ENCODE measurements at places on chromosomes 1 and 21.

GRCh38 chr1:22044690-22045420, 7.7 kb upstream of the CDC42 start:
- peak; percentile 90 for DNase-seq

DNA sequence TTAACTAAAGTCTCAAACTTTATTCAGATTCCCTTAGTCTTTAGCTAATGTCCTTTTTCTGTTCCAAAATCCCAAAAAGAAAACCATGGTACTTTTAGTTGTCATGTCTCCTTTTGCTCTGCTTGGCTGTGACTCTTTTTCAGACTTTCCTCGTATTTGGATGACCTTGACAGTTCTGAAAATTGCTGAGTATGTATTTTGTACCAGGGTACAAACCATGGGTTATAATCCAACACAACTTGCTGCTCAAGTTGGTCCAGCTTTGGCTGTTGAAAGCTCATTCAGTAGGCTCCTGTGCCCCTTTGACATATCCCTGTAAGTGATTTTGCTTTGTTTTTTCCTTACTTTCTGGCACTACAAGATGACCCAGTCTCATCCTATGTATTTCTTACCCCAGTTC, 51.7 kb downstream of the PALMD start:
- DNase-seq: no peak

GRCh38 chr1:159088050-159088449, 11.5 kb upstream of the AIM2 start:
- DNase-seq: no peak

GRCh38 chr1:163650624-163651023, 328.9 kb downstream of the NUF2 start:
- DNase-seq: peak; percentile 37

DNA sequence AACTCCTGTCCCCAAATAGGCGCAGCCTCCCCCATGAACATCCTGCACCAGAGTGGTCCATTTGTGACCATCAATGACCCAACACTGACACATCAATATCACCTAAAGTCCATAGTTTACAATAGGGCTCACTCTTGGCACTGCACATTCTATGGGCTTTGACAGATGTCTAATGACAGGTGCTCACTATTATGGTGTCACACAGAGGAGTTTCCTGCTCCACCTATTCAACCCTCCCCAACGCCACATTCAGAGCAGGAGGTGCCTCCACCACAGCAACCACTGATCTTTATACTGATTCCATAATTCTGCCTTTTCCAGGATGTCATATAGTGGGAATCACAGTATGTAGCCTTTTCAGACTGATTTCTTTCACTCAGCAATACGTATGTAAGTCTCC, 24.2 kb downstream of the GNG4 start:
- no peak for DNase-seq

- DNase-seq: no peak
Measured at GRCh38 chr1:9281908-9282695, 10.6 kb upstream of the SPSB1 start.

DNA sequence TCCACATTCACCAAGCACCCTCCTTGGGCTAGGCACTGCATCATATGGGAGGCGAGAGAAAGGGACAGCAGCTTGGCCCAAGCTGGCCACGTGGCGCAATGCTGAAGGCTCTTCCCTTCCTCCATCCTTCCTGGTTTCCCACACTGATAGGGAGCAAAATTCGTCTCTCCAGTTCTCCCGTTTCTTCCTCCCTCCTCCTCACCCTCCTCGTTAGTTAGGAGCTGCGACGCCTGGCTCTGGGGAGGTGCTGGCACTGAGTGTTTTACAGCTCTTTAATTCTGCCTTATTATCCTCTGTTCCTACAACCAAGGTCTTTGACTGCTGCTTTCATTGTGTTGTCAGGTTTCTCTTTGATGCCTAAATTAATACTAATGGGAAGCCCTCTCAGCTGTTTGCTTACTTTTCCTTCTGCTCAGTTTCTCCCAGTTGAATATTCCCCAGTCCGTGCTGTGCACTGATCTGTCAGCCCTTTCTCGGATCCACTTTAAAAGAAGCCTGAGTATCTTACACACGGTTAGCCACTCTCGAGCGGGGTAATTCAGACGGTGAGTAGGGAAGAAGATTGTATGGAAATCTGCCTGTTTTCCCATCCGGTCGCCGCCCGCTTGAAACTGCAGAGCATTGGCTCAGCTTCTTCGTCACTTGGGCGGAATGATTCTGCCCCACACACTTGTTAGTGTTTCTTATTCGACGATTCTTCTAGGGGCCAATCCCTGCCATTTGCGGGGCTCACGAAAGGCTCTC, 56.2 kb upstream of the SMYD2 start:
- peak; percentile 60 for DNase-seq

DNA sequence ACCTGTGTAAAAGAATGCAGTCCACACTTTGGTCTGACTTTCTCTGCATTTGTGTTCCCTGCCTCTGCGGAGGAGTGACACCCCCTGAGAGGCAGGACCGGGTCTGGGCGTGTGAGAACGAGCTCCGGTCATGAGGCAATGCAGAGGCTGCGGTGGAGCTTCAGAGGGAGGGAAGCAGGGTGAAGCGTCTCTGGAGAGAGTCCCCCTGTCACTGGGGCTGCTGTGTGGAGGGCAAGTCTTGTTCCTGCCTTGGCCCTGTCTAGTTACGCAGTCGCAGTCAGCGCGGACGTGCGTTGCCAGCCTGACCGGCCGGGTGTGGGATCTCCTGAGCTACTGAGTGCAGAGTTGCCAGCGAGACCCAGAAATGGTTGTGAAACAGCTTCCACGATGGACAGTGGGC, 48.5 kb downstream of the BACE2 start:
- DNase-seq: no peak

GRCh38 chr1:207240325-207241101, 81.0 kb upstream of the CD55 start:
- DNase-seq: no peak

- DNase-seq: no peak
Measured at GRCh38 chr1:25774921-25775771, 24.8 kb upstream of the SELENON start.

- no peak for DNase-seq
Measured at GRCh38 chr1:20237646-20238045, 51.3 kb upstream of the PLA2G2C start.

- DNase-seq: no peak
Measured at GRCh38 chr1:4603295-4604110, 50.9 kb upstream of the AJAP1 start.

- no peak for DNase-seq
Measured at GRCh38 chr1:51120629-51121028, 18.6 kb downstream of the C1orf185 start.

DNA sequence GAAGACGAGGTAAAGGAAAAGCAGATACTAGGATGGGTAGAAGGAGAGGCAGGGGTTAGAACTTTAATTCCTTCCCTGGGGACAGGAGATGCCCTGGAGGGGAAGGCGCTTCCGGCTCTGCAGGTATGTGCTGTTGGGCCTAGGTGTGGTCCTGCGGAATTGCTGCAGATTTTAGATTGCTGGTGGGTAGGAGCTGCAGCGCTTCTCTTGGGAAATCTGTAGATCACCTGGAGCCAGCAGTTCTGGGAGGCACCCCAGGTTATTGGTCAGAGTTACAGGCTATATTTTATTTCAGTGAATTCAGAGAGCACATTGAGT, 1.1 kb downstream of the MGST3 start:
- no peak for DNase-seq

DNA sequence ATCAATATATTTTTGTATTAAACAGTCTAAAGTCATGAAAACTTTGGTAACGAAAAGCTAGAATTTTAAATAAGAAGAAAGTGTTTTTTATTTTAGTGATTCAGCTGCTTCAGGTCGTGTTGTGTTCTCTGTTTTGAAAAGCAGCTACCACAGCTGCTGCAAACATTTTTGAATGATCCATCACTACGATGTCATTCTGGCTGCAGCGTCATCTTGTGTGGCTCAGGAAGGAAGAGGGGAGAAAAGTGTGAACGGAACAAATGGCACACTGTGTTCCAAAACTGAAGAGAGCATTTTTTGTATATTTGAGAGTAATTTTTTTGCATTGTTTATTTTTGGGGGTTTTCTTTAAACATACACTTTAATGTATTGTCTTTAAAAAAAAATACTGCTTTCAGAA, 323.0 kb upstream of the ADGRL2 start:
- peak; percentile 70 for DNase-seq

- DNase-seq: no peak
Measured at GRCh38 chr1:7508052-7508933, 262.8 kb upstream of the VAMP3 start.

GRCh38 chr1:209335178-209335577, 248.3 kb upstream of the CAMK1G start:
- no peak for DNase-seq

GRCh38 chr1:43590388-43590925, 59.5 kb upstream of the KDM4A start:
- DNase-seq: no peak

- no peak for DNase-seq
Measured at GRCh38 chr1:241443561-241443960, 76.0 kb downstream of the FH start.

- DNase-seq: no peak
Measured at GRCh38 chr1:214499732-214500131, 51.7 kb downstream of the PTPN14 start.

DNA sequence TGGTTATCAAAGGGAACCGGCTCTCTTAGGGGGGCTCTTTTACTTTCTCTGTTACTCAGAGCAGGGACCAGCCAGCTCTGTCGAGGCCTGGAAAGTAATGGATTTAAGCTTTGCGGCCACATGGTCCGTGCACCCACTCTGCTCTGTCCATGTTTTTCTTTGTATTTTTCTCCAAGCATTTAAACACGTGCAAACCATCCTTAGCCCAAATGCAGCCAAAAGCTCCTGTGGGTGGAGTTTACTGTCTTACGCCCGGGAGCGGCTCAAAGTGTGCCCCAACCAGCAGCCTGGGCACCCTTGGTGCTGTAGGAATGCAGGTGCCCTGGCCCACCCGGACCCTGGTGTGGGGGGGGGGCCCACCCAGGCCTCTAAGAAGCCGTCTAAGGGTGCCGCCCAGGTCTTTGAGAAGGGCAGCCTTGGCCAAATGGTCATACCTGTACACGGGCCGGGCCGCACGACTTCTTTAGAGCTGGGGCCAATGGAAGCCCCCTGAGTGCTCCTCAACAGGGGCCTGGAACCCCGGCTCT, 29.2 kb upstream of the POFUT2 start:
- DNase-seq: no peak

DNA sequence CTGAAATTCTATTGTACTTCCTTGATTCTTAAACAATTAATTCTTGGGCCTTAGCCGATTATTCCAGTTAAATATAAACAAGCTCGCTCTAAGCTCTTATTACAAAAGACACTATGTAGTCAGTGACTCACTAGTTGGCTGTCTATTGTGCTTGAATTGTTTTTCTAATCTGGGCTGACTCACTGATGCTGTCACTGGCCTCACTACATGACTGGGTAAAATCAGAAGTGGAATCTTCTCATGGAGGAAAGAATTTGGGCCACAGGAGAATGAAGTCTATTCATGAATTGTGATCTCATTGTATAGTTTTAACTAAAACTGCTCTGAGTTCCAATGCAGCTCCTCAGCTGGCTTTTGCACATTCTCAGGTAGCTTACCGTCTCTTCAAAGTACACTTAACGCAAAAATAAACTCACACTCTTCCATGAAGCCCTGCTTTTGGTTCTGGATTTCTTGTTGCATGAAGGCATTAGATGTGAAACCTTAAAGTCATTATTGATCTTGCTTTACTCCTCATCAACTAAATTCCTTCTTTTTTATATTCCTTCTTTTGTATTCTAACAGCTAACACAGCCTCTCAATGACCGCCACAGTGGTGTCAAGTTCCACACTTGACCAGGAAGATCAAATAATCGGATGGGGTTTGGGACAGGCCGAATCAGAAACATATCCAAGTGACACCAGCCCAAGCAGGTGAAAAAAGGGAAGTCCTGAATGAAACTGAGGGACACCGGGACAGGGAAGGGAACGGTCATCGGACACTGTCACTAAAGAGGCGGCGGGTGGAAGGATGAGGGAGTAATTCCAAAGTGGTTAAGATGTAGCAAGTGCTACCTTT, 80.9 kb upstream of the LBR start:
- no peak for DNase-seq

- DNase-seq: no peak
Measured at GRCh38 chr1:25257196-25257595, 9.9 kb upstream of the RSRP1 start.

DNA sequence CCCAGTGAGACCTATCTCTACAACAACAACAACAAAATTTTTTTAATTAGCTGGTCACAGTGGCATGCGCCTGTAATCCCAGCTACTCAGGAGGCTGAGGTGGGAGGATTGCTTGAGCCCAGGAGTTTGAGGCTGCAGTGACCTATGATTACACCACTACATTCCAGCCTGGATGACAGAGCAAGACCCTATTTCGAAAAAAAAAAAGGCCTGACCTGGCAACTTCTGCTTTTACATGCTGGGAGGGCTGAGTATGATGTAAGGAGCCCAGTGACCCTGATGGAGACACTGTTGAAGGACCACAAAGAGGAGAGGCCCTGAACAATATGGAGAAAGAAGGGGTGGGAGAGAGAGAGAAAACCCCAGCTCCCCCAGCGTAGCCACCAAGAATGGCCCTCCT, 9.2 kb upstream of the VPS26C start:
- no peak for DNase-seq

GRCh38 chr21:40294345-40294744, 427.1 kb downstream of the PCP4 start:
- DNase-seq: no peak

GRCh38 chr21:23601549-23601948, 2005.7 kb downstream of the MRPL39 start:
- DNase-seq: no peak

- DNase-seq: no peak
Measured at GRCh38 chr1:69766431-69767180, 198.9 kb downstream of the LRRC7 start.

GRCh38 chr1:145979746-145980456, 15.4 kb downstream of the POLR3GL start:
- DNase-seq: no peak

DNA sequence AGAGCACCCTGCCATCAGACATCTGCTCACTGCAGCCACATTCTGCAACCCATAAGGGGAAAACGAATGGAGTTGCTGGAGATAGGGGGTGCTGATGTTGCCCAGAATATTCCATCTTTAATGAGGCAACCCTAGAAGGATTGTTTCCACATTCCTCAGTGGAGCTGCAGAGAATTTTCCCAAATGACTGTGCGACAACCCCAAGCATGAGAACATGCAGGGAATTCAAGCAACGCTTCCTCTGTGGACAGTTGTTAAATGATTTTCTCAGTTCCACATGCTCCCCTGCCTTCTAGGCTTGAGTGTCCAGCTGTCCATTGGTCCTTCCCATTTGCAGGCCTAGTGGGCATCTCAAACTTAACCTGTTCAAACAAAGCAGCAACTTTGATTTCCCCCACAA, 20.5 kb upstream of the UBL4B start:
- DNase-seq: no peak

- no peak for DNase-seq
Measured at GRCh38 chr21:44477712-44478111, 22.4 kb downstream of the LRRC3 start.

GRCh38 chr1:244047621-244048255, 3.3 kb upstream of the ZBTB18 start:
- DNase-seq: peak; percentile 73

DNA sequence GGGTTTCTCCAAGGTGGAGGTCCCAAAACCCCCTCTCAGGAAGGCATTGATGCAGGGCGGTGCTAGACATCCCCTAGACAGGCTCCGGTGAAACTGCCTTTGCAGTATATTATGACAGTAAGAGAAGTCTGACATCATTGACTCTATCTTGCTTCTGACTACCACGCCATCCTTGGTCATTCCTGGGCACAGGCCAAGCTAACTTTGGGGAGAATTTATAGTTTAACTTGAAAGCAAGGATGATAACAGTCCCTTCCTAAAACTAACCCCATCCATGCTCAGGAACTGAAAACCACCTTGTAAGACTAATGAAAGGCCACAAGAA, 30.3 kb downstream of the RSPH1 start:
- DNase-seq: no peak

All from brain (organoid and tissue), 16 donors.